Activated T-cell treated with anti-CD3 and anti-CD28 coated beads for 4 hours (primary cell): ENCODE measurements at places on chromosomes 16 and 17.

DNA sequence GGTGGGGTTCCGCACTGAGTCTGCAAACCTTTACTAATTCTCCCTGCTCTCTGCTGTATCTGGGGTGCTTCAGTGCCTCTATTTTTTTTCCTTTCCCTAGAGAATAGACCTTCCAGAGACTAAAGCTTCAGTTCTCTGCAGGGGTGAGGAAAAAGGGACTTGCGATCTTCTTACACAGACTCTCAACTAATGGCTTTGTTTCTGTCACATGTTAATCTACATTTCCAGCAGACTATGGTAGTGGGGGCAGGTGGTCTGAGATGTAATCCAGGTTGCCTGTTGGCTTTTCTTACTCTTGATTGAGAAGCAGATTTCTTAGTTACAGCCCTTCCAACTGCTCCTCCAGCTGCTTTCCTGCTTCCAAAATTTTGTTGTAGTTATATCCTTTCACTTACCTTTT lies 229.0 kb upstream of the NLRP1 start:
- DNase-seq = no peak

DNA sequence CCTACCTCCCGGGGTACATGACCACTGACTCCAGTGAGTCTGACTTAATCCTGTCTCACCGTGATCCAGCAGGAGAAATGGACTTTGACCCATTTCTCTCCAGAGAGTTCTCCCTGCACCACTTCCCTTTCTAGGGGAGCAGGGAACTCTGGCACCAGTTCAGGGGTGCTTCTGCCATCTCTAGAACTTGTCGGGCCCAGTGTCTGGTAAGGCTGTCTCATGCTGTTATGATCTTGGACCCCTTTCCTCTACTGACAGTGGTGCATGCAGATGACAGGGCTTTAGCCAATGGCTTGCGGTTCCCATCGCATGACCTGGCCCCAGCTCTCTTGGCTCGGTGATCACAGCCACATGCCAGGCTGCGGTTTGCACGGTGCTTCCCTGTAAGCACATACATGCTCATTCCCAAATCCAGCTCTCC lies 62.0 kb downstream of the SLC39A11 start:
- DNase-seq = no peak

DNA sequence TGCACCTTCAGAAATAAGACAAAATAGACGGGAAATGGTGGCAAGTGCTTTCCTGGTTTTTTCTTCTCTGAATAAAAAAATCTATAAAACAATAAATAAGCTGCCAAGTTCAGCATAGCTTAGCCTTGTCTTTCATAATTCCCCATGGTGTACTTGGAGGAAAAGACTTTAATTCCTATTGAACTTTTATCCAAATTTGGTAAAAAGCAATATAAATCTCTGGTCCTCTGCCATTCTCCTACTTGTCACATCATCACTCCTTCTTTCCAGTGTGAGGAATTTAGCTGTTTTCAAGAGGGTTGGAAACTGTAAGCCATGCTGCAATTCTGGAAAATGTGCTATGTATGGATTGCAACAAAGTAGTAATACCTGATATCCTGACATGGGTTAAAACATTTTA lies 551.8 kb upstream of the KIF2B start:
- no peak for DNase-seq

GRCh38 chr17:29722411-29723198 lies 99.9 kb upstream of the CORO6 start:
- DNase-seq = peak; percentile 21

- no peak for DNase-seq
Observed at GRCh38 chr17:50634915-50635731, 442 bp downstream of the ABCC3 start.
